ENCODE measurements at places on chromosomes 2 and 18.

DNA sequence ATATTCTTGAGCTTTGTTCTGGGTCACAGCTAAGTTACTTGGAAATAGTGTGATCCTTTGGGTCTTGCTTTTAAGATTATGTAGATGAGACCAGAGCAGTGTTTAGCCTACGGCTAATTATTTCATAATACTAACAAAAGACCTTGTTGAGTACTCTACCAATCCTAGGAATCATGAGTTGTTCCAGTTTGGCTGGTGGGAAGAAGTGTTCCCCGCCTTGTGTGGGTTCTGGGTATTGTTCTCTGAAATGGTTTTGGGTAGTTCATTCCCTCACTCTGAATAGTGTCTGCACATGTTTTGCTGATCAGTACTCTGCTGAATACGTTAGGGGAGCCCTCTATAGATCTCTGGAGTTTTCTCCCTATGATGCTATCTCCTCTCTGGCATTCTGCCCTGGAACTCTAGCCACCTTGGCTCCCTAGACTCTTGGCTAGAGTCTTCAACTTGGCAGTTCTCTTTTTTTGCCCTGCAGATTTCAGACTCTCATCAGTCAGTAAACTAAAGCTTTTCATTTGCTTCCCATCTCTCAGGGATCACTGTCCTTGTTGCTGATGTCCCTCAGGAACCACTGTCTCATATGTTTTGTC lies 48.4 kb downstream of the NEMP2 start:
- no peak for DNase-seq

- DNase-seq: no peak
Observed at GRCh38 chr18:23196119-23197007, 61.1 kb downstream of the CABLES1 start.

DNA sequence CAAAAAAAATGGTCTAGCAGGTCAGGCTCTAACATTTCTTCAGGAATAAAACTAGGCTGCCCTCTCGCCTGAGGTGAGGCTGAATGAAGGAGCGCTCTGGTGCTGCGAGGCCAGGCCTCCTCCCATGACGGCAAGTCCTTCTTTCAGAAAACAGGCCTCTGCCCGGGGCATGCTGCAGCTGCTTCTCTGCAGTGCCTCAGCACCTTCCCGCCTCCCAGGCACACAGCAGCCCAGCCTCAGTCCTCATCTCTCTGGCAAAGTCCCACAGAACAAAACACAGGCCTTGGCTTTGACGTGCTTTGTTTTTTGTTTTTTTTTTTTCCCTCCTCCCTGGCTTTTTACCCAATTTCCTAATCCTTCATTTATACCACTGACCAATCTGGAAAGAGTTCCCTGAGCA lies 74.8 kb downstream of the BCL11A start:
- no peak for DNase-seq

GRCh38 chr2:240366901-240367300 lies 68.6 kb upstream of the GPC1 start:
- DNase-seq: no peak

DNA sequence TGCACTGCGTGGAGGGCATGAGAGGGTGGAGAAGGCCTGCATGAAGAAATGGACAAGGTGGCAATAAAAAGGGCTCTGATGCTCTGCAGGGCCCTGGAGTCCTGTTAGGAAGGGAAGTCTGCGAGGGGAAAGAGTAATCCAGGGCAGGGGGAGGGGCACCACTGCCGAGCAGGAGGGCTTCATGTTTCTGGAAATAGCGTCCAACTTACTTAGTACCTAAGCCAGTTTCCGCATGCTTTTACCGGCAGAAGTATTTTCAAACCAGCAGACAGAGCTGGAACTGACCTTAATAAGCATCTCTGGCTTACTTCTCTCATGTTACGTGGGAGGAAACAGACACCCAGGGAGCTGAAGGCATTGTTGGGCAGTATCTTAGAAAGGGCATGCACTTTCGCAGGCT lies 156.7 kb downstream of the GALNT14 start:
- DNase-seq: no peak

Data from activated T-cell treated with anti-CD3 and anti-CD28 coated beads for 1 hour (primary cell).